NCI-H1417 treated with DMSO at 0.1 percent for 48 hours (cell line): ENCODE measurements at places on chromosomes 11 and 22.

GRCh38 chr11:95322539-95322938, 91.5 kb upstream of the SESN3 start:
- DNase-seq = no peak

GRCh38 chr11:69234740-69235710, 58.9 kb upstream of the MYEOV start:
- no peak for DNase-seq

GRCh38 chr11:78860720-78861422, 286.2 kb upstream of the NARS2 start:
- DNase-seq = no peak

DNA sequence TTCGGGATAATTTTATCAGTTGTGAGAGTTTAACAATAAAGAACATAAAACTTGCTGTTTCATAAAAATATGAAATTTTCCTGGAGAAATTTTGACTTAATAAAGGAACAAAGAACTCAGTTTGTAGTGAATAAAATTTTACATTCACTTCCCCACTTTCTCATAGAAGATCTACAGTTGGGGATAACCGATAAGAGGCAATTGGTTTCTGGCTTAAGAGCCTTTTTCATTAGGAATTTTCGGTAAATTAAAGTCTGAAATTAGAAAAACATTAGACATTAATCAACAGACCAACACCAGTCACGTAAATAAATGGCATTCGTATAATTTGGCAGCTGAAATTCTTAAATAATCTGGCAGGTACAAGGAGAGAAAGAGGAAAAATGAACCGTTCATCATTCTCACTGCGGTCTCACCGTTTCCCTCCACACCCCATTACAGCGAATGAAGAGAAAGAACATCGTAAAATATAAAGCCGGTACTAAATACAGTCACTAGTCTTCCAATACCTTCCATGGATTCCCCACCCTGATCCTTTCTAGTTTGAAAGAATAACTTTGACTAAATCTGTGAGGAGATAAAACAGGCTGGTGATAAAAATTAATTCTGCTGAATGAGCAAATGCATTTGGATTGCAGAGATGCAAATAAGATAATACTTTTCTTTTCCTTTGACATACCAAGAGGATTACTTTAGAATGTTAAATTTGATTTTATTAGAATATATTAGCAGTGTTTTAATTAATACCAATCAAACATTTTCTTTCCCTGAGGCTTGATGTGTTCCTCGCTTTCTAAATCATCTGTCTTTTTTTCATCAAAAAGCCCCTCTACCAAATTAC, 19.5 kb downstream of the BLID start:
- no peak for DNase-seq

- DNase-seq = no peak
Measured at GRCh38 chr11:23359297-23359696, 499.0 kb upstream of the CCDC179 start.

- no peak for DNase-seq
Measured at GRCh38 chr11:59800390-59801025, 10.1 kb downstream of the MRPL16 start.

DNA sequence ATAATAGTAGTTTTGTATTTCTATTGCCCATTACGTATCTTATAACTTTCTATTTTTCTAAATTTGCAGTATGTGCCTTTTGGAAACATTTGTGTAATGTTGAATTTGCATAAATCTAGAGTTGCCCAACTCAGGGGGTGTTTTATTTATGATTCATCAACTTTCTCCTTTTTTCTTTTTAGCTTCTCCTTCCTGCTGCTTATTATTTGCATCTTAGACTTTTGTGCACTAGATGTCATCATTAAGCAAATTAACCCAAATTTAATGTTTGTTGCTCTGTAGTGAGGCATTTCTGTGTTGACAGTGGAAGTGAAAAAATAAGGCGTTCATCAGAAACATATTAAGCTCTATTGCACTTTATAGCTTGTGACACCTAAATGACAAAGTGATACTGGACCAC, 56.2 kb upstream of the ZBED5 start:
- DNase-seq = no peak

DNA sequence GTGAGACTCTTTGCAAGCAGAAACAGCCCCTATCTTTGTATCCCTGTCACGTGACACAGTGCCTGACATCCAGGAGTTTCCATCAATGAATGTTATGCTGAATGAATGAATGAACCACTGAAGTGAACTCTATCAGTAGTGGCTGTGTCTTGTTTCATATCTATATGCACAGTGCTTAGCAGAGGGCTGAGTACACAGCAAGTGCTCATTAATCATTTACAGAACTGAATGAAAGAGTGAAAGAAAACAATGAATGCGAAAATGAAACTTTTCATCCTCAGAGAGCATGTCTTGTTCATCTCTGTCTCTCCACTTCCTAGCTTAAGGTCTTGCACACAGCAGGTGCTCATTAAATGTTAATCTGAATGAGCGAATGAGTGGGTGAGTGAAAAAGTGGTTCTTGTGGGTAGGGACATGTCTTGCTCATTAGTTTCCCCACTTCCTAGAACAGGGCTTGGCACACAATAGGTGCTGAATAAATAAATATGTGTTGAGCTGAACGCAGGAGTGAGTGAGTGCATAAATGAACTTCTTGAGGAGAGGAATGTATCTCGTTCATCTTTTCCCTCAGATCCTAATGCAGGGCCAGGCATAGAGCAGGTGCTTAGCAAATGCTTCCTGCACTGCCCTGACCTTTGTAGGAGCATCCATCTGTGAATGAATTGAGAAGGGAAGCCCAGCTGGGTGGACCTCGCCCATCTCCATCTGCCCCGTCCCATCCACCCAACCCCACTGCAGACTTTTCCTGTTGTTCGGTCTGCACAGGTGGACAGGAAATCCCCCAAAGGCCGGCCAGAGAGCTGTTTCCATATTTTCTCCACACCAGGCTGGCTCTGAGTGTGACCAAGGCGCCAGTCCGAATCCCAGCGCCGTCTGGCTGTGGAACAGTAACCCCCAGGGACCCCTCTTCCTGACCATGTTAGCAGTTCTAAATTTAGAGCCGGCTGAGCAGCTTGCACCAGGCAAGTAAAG, 113.4 kb upstream of the CRYBB3 start:
- DNase-seq = no peak

- DNase-seq = no peak
Measured at GRCh38 chr11:98740321-98740720, 280.4 kb upstream of the CNTN5 start.

GRCh38 chr11:8810540-8811301, 100.3 kb upstream of the AKIP1 start:
- peak; percentile 33 for DNase-seq

DNA sequence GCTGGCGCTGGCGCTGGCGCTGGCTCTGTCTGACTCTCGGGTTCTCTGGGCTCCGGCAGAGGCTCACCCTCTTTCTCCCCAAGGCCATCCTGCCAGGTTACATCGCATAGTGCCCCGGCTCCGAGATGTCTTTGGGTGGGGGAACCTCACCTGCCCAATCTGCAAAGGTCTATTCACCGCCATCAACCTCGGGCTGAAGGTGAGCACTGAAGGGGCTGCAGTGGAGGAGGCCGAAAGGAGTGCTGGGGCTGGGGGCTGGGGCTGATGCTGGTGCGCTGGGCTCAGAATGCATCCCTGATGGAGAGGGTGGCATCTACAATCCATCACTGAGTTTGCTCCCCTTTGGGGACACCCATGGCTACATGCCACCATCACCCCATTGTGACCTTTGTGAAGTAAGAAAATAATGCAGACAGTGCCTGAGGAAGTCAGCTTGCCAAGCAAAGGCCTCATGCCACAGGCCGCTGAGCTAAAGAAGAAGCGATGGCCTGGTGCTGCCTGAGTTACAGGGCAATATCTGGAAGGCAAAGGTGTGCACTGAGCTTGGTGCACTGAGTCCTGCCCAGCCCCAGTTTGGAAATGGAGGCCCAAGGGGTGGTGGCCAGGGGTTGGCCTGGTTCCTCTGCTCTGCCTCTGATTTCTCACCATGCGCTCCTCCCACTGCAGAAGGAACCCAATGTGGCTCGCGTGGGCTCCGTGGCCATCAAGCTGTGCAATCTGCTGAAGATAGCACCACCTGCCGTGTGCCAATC, 620 bp downstream of the SMPD1 start:
- no peak for DNase-seq

- DNase-seq = no peak
Measured at GRCh38 chr11:66546966-66547661, 411 bp downstream of the ACTN3 start.

GRCh38 chr22:41857155-41857859, 24.4 kb downstream of the SREBF2 start:
- no peak for DNase-seq

DNA sequence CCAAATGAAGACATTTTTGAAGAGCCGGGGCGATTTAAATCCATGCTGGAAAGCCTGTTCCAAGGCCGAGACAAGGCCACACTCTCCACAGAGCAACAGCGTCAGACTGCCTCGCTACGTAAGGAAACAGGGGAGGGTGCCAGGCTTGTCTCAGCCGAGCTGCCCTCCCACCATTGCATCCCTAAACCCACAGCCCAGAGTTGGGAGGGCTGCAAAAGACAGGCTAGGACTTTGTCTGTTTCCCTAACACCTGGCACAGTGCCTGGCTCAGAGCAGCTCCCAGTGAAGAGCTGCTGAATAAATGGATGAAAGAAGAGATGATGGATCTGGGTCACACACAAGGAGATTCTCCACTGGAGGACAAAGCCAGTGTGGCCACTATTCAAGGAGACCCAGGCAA, 51.3 kb upstream of the SCUBE2 start:
- DNase-seq = no peak

DNA sequence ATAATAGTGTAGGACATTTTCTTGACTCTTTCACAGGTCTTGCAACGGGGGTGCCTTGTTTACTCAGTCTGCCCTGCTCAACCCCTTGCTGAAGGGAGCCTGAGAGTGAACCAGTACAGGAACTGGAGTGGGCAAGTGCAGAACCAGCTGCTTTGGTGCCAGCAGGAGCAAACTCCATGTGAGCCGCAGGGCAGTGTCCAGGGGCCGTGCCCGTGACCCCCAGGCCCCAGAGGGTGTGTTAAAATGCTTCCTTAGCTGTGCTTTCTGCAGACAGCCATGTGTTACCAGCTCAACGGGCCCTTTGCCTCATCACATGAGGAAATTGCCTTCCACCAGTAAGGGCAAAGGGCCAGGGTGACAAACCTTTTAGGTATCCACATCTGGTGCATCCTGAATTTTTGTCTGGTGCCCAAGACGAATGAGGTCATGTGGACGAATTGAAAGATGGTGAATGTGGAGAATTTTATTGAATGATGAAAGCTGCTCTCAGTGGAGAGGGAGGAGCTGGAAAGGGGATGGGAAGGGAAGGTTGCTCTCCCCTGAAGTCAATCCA, 53.6 kb upstream of the OR5D13 start:
- no peak for DNase-seq

- DNase-seq = no peak
Measured at GRCh38 chr11:129998905-129999304, 3.7 kb downstream of the PRDM10 start.

DNA sequence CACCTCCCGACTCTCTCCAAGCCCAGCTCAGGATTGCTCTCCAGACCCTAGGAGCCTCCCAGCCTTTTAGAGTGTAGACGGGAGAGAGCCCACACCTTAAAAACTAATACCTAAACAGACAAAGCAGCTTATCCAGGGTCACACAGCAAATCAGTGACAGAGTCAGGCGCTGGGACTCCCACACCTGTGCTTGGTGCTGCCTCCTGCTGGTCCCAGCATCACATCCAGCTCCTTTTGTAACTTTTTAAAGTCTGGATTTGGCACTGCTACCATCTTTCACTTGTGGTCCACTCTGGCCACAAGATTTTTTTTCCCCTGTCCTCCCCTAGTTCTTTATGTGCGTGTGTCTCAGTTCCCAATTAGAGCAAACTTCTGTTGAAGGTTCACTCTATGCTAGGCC, 4.7 kb downstream of the ANO1 start:
- no peak for DNase-seq

DNA sequence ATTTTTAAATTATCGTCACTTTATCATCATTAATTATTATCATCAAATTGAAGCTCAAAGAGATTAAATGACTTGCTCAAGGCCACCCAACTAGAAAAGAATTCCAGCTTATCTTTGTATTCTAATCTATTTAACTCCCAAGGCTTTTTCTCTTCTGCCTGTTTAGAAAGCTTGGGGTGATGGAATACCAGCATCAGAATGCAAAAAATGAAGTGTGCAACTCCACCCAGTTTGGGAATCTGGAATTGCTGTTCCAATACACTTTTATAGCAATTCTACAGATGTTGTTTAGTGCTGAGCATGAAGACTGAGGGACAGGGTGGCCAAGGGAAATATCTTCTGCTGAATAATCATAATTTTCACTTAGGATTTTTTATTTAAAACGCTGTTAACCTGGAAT, 97.2 kb upstream of the FIBIN start:
- no peak for DNase-seq

GRCh38 chr11:124879493-124880289, 14.5 kb downstream of the ROBO3 start:
- no peak for DNase-seq

DNA sequence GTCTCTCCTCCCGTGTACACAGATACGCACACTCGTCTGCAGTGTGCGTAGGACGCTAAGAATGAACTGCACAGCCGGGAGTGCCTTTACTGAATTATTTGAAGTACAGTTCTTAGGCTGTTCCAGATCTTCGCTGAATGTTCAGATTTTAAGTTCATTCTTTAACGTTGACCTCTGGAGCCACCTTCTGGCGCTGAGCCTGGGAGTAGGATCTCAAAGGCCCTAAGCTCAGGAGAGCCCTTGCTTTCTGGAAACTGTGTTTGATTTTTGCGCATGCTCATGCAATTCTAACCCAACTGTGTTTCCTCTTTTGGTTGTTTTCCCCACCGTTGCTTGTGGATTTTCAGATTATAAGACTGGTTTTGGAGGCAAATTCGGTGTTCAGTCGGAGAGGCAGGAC, 22.8 kb downstream of the CTTN start:
- DNase-seq = no peak

DNA sequence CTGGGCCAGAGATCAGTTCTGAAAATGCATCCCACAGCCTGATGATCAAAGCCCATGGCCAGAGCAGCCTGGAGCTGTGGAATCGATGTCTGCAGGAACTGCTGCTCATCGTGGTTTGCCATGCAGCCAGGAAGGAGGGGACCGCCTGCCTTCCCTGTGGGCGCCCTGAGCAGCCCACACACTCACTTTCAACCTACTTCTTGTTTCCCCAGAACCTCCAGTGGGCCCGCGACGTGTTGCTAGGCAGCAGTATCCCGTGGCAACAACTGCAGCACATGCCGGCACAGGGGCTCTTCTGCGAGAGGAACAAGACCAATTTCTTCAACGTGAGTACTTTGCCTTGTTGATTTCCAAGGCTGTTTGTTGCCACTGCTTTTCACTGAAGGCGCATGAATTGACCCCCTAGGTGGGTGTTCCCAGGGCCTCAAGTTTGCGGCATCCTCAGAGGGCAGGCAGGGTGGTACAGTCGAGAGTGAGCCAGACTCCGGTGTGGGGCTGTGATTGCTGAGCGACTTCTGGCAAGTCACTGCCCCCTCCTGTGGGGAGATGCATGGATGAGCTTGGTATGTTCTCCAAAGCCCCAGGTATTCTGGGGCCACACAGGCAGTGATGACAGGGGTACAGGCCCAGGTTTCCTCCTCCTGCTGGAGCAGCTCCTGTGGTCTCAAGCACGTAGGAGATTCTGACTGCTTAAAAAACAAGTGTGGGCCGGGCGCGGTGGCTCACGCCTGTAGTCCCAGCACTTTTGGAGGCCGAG, 47.0 kb upstream of the SUSD2 start:
- no peak for DNase-seq

GRCh38 chr22:25716637-25717036, 25.4 kb upstream of the MYO18B start:
- no peak for DNase-seq
